ENCODE measurements at places on chromosomes 12 and 14.

- no peaks in the 10 kb centered on the region for H3K36me3 ChIP-seq
- H3K27me3 ChIP-seq: peaks cover 22% of the 10 kb centered on the region
- H3K27ac ChIP-seq: no peak overlapping the region
Observed at GRCh38 chr12:94786906-94787305, 136.5 kb upstream of the TMCC3 start.

DNA sequence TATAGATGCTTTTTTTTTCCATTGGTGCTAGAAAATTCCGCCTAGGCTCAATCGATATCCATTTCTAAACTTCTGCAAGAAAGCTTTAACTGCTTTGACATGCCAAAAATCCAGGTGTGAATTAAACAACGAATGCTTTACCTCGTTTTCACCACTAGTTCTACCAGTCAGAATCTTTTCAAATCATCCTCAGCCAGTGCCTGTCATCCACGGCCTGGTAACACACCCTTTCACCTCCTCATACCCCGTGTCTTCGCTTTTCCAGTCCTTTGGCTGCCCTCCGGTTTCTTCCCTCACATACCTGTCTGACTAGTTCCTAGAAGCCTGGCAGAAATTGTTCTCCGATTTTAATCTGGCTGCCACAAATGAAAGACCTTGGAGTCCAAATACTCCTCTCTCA, 1.4 kb upstream of the PHC1 start:
- no peak overlapping the region for H3K4me3 ChIP-seq
- no peak for DNase-seq
- H3K4me1 ChIP-seq: peaks cover 8% of the 10 kb centered on the region
- H3K27ac ChIP-seq: no peak overlapping the region

DNA sequence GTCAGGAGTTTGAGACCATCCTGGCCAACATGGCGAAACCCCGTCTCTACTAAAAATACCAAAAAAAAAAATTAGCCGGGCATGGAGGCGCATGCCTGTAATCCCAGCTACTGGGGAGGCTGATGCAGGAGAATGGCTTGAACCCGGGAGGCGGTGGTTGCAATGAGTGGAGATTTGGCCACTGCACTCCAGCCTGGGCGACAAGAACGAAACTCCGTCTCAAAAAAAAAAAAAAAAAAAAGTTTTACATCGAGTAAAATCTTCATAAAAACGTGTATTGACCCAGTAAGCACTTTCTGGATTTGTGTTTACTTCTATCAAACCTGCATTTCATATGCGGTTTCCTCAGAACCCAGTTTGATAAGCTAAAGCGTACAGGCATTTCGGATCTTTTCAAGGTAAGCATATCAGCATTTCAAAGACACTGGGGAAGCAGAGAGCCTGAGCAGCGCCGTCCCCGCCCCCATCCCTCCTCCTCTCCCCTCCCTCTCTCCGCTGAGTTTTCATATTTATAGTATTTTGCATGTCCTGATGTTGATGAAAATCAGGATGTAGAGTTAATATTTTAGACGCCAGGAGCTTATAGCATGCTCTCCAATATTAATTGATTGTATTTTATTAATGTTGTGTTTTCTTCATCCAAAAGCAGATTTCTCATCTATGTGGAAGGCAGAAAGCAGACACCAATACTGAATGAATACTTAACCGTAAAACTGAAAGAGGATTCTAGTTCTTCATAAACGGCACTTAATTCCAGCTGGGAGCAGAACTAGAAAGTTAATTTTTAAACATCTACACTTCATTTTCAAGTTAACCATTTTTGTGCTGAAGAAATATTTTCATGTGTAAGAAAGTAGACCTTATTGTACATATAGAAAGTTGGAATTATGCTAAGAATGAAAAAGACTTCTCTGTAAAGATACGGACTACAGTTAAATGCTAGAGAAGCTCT, 9.2 kb upstream of the HIP1R start:
- peak overlapping the region; percentile 55 for H3K4me3 ChIP-seq
- no peak overlapping the region for H3K27ac ChIP-seq
- H3K36me3 ChIP-seq: no peaks in the 10 kb centered on the region
- no peak for DNase-seq

- no peak for DNase-seq
- no peak overlapping the region for H3K27ac ChIP-seq
- H3K4me1 ChIP-seq: no peaks in the 10 kb centered on the region
- H3K36me3 ChIP-seq: no peaks in the 10 kb centered on the region
- peaks cover 3% of the 10 kb centered on the region for H3K27me3 ChIP-seq
- no peak overlapping the region for H3K4me3 ChIP-seq
Observed at GRCh38 chr12:89831310-89832095, 122.9 kb upstream of the ATP2B1 start.

GRCh38 chr14:59997449-59997848, 77.5 kb downstream of the LRRC9 start:
- H3K4me1 ChIP-seq: no peaks in the 10 kb centered on the region
- H3K27ac ChIP-seq: no peak overlapping the region
- H3K36me3 ChIP-seq: no peaks in the 10 kb centered on the region
